ENCODE measurements at places on chromosomes 2 and 18.

GRCh38 chr2:224223851-224224555 is 177.9 kb downstream of the FAM124B start:
- DNase-seq = no peak

- DNase-seq = no peak
Observed at GRCh38 chr2:215535741-215536140, 99.9 kb upstream of the FN1 start.

DNA sequence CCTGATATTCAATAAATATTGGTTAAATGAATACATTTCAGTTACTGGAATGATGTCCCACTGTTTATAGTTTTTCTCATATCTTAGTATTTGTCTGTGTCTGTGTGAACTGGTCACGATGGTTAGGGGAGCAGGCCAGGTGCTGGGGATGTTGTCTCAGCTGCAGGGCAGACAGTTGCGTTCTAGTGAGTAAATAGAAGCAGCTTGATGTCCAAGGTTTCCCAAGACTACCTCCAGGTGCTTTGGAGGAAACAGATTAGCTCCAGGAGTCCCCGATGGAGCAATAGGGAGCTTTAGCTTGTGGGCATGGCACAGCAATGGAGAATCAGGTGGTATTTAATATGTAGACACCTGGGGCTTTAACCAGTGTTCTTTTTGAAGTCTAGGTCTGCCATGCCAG is 75.5 kb downstream of the GULP1 start:
- DNase-seq = peak; percentile 23

DNA sequence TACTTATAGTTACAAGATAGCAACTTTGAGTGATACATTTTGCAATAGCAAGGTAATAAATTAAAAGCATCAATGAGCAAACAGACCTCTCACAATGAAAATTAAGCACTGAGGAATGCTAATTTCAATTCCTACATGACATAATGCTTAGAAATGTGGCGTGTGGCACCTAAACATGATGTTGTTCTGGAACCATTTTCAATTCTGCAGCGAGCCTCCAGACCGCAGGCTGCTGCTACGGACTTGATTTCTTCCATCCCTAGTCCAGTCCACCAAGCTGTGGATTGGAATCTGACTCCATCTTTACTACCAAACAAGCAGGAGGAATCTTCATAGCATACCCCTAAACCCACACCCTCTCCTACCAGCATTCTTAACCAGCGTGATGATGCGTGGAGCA is 58.7 kb upstream of the ZNF397 start:
- no peak for DNase-seq

DNA sequence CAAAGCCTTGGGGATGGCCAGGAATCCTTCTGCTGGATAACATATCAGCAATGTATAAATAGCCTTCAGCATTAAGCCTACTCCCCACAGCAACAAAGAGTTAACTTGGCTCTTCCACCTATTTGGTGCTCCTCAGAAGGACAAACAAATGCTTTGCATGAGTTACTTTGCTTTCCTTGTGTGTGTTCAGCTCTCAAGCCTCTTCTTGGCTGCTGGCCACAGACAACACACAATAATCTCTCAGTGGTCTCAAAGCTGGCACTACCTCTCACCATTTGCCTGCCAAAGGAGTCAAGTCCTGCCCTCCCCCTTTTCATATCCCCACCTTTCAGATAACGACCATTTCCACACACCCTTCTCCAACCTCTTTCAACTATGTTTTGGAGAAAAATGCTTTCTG is 17.5 kb downstream of the FTCDNL1 start:
- DNase-seq = no peak

DNA sequence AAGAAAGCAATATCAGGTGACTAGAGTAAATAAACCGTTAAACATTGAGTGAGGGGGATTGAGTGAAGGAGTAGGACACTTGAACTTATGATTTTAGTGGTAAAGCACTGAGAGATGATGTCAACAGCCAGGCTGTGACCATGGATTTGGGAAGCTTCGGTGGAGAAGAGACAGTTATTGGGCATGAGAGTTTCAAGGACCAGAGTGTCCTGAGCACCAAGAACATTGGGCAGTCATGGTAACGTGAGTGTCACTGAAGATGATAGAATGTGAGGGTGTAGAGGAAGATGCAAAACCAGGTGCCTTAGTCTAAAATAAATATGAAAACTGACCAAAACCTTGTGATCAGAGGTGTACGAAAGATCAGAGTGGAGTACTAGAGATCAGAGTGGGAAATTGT is 248.1 kb downstream of the ASXL3 start:
- no peak for DNase-seq

DNA sequence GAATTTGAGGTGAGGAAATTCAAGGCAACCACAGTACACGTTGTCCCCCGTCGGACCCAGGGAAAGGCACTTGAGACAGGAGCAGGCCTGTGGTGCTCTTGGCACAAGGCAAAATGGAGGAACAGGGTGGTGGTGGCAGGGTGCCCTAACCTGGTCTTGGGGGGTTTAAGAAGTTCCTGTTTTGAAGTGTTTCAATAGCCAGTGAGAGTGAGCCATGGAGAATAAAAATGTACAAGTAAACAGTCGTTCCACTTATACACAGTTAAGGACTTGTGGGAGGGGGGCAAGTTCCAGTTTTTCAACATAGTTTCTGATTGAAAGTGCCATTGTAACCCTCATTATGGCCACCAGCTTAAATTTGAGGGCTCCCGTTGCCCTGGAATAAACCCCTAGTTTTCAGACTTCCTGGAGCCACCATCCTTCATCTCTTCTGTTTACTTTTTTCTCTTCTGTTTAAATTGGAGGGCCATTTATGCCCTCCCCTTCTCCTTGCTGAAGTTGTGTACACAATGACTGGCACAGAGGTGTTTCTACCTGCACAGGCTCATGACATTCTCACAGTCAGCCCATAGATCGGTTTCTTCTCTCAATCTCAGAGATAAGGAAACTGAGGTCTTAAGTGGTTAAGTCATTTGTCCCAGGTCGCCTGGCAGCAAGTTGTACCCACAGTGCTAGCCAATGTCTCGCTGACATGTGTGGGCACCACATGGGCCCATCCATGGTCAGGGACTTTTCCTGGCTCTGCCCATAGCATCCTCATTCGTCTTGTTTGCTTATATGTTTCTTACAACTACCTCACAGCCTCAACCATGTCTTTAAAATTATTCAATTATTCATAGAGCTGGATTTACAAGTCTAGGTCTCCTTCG is 66.0 kb upstream of the ST3GAL5 start:
- peak; percentile 26 for DNase-seq

DNA sequence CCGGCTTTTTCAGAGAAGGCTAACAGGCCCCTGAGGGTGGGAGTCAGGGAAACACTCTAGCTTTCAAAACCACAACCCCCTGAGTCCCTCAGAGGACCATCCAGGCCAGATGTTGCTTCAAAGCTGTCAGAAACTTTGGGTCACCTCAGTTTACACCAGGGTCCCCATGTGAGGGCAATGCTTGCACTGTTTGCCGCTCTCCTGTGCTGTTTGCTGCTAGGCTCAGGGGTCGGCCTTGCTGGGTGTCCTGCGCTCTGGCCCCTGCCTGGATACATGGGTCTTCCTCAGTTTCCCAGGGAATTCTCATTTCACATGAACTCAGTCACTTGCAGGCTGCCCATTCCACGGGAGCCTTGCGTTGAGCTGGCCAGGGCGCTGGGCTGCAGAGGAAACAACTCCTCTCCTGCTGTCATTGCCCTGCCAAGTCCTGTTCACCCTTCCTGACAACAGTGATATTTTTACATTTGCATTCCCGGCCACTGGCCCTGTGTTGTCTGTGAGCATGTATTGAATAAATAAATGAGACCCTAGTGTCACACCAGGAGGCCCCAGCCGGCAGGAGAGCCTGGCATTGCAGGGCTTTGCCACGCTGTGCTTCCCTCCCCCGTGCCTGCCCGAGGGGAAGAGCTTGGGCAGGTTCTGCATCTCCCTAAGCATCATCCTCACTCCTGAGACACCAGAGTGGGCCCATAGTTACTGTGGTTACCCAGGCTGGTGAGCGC is 73.2 kb upstream of the RAB6C start:
- DNase-seq = no peak

- DNase-seq = no peak
Observed at GRCh38 chr2:55761526-55761925, 67.9 kb upstream of the PNPT1 start.

DNA sequence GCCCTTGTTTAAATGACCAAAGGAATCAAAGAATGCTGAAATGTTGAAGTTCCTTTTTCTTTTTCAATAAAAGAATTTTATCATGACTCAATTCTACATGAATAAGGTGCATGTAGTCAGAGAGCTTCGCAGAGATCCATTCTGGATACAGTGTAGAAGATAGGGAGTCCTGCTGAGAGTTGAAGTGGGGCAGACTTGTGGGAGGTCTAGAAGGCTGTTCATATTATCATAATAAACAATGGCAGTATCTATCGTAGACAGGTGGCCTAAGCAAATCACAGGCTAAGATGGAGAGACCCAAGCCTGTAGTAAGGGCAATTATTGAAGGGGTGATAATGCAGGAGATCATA is 1322.0 kb upstream of the CELF4 start:
- no peak for DNase-seq

- no peak for DNase-seq
Observed at GRCh38 chr2:190911813-190912212, 31.2 kb downstream of the GLS start.

GRCh38 chr2:237786936-237787335 is 11.6 kb upstream of the RBM44 start:
- DNase-seq = no peak

GRCh38 chr2:212194396-212194795 is 344.2 kb downstream of the ERBB4 start:
- DNase-seq = no peak

DNA sequence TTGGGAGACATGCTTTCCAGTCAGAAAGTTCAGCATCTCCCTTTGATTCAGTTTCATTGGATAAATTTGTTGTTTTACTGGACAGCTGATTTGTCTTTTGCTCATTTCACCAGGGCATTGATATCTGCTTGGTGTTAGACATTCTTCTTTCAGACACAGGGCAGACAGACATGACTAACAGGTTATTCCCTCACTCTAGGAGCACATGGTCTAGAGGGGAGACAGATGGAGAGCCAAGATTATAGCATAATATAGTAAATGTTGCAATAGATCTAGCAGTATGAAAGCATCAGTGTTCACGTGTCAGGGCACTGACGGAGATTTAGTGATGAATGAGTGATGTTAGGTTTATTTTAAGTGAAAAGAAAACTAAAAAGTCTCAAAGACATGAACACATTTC is 187.0 kb upstream of the CYRIA start:
- no peak for DNase-seq

All from T47D (cell line).